ENCODE measurements at places on chromosomes 3 and 15.
A peak's percentile ranks its signal among the peaks of the same experiment; 100 is the strongest.

DNA sequence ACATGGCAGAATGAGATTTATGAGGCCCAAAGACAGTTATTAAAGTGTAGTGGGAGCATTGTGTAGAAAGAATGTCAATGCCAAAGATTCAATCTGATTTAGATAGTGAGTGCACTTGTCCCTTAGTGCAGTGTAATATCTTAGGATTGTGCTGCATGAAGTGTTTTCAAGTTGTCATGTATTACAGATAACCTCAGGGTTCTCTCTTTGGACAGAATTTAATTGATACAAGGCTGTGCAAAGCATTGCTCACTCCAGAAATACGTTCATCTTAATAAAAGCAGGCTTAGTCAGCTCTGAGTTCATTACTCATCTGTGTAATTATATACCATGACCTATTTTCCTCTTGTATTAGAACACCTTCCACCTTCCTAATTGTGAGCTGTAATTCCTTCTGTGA is 16.0 kb upstream of the GPR171 start:
- DNase-seq, result no peak

DNA sequence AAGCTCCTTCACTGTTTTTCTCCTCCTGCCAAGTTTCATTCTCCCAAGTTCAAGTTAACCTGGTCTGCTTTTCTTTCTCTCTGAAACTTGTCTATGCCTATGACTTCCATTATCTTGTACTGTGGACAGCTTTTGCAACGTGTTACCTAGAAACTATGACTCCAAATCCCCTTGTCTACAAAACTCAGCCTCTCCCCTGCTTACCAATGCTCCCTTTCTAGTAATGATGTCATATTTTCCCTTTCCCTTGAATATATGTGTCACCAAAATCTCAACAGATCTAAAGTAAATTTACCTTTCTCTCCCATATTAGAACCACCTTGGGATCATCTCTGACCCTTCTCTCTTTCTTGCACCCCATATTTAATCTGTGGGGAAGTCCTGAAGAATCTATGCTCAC is 10.5 kb upstream of the ABHD2 start:
- no peak for DNase-seq

DNA sequence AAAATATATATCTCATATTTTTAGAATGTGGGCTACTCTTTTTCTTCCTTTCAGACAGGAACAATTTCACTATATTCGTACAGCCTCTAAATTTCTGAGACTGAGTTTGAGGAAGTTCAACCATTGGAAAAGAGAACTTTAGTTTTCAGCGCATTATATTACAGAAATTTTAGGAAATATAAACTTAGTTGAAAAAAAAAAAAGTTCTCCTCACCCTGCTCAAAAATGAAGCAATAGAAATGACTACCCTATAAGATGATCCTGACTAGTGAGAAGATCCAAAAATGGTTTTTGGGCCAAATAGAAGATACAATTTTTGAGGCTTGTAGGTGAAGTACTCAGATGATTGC is 139.6 kb downstream of the MCTP2 start:
- DNase-seq, result no peak

GRCh38 chr15:60065951-60066350 is 61.8 kb downstream of the FOXB1 start:
- DNase-seq, result no peak

DNA sequence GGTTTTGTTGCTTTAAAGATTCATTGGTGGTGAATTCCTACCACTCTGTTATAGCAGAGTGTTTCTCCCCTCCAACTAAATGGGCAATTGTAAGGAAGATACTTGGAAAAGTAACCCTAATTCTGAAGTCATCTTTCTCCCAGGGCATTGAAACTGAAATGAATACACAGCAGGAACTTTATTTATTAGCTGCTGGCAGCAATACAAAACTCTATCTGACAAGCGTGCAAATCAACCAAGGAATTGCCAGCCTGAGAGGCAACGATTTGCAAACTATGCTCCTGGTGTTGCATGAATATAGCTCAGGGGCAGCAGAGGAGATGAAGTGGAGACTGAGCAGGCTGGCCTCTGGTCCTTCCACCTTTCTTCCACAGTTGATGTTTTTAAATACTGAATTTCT is 48.9 kb downstream of the CD200R1 start:
- DNase-seq, result no peak

DNA sequence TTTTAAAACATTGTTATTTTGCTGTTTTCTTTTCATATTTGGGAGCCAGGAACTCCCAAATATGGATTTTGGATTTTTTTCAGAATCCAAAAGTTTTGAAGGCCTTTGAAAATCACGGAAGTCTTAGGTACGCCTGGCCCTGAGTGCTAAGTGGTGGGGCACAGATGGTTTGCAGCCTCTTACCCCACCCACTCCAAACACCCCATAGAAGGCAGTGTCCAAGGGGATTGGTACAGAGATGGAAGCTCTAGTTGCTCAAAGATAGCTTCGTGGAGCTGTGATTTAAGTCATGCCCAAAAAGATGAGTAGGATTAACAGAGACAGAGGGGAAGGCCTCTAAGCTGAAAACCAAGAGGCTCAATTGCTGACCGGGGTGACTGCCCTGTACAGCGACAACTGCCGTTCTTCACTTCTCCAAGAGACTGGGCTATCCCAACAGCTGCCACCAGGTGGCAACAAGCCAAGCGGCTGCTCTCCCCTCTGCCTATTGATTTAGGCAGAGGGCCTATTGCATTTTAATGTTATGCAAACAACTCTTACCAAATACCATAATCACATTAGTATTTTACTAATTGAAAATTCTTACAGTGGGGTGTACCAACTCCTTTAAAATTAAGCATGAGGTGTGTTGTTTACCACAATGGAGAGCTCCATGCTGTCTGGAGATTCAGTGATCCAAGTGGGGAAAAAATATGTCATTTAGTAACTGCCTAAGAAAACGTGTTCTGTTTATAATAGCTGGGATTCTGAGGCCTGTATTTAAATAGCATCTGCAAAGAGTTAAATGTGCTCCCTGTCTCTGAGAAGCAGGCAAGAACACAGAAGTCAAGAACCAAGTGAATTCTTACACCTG is 64.0 kb upstream of the C15orf61 start:
- DNase-seq, result peak; percentile 86

DNA sequence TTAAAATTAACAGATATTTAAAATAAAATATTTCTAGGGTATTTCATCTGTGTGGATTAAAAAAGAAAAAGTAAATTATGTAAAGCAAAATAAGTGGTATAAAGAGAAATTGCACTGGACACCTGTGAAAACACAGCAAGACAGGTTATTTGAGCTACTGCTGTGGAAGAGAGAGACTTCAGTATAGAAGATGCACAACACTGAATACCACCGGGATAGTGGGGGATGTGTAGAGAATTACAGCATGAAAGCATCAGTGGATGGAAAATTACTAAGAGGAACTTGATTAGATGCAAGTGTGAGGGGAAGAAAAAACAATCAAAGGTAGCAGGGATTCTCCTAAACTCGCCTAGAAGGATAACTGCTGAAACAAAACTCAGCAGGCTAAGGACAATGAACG is 1242.5 kb upstream of the GBE1 start:
- DNase-seq, result no peak

DNA sequence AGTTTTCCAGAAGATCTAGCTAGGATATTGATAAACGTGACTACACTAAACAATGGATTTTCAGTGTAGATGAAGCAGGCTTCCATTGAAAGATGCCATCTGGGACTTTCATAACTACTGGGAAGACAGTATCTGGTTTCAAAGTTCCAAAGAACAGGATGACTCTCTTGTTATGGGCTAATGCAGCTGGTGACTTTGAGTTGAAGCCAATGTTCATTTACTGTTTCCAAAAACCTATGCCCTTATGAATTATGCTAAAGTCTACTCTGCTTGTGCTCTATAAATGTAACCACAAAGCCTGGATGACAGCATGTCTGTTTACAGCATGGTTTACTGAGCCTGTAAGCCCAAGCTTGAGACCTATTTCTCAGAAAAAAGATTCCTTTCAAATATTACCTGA is 245.4 kb downstream of the GBE1 start:
- no peak for DNase-seq

- no peak for DNase-seq
Observed at GRCh38 chr3:1228289-1228688, 135.5 kb downstream of the CNTN6 start.

DNA sequence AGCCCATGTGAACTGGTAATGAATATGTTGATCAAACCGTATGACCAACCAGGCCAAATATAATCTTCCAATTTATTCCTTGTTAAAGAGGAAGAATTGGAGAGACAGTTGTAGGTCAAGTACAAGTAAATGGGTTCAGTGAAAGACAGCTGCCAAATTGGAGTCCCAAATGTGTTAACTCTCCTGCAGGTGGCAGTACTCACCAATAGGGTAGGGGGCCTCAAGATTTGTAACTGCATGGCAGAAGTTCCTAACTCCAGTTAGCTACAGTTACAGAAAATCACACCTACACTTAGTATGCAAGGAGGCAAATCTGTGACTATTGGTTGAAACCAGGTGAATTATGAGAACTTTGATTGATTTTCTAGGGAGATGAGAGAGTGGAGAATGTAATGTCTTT is 278.0 kb downstream of the ZBBX start:
- peak; percentile 27 for DNase-seq

GRCh38 chr15:67801142-67801541 is 24.2 kb upstream of the SKOR1 start:
- no peak for DNase-seq

DNA sequence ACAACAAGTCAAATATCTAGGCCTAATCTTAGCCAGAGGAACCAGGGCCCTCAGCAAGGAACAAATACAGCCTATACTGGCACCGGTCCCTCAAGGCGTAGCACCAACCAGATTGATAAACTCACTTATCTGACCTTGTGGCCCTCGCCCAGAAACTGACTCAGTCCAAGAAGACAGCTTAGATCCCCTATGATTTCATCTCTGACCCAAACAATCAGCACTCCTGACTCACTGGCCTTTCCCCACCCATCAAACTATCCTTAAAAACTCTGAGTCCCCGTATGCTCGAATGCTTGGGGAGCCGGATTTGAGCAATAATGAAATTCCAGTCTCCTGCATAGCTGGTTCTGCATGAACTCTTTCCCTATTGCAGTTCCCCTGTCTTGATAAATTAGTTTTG is 1.6 kb upstream of the SORD start:
- no peak for DNase-seq

DNA sequence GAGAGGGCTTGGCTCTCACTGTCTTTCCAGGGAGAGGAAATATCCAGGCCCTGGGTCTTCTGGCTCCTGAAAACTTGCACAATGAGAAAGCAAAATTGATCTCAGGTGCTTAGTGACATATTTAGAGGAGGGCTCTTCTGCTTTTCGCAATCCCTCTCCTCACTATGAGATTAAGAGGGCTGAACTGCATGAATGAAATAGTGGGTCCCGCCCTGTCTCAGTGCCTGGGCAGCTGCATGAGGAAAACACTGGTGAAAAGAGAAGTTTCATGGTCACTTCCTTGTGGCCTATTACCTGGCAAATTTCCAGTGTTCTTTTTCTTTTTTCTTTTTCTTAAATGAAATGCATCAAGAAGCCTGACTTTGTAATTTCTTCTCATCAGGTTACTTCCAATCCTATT is 73.5 kb downstream of the TRAK1 start:
- DNase-seq, result no peak

- no peak for DNase-seq
Observed at GRCh38 chr15:55770261-55770660, 27.3 kb upstream of the PRTG start.

GRCh38 chr15:63056829-63057228 is 14.3 kb downstream of the TPM1 start:
- DNase-seq, result no peak

- no peak for DNase-seq
Observed at GRCh38 chr15:85878828-85879225, 84.1 kb upstream of the KLHL25 start.

All from iPS-NIHi11 (cell line).